ENCODE measurements at places on chromosomes 13 and 19. TPM values are rescaled to one million over a fixed set of nuclear protein-coding genes. Genes with fewer than 3 reads are reported as not detected.

DNA sequence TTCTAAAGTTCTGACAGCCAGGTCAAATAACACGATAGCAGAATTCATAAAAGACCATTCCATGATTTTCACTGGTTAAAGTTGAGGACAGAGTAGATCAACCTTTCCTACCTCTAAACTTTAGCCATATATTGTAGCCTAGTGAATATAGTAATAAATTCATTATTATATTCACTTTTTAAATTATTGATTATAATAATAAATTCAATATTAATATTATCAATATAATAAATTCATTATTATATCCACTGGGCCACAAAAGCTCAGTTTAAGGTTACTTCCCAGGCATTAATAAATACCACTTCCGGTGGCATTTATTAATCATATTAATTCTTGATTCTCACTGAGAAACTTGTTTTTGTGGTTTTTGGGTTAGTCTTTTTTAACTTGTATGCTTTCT lies 85.7 kb upstream of the GPC6 start:
- H3K27ac ChIP-seq: no peak overlapping the region
- H3K4me3 ChIP-seq: no peak overlapping the region
- no peaks in the 10 kb centered on the region for H3K27me3 ChIP-seq
- no peaks in the 10 kb centered on the region for H3K4me1 ChIP-seq

DNA sequence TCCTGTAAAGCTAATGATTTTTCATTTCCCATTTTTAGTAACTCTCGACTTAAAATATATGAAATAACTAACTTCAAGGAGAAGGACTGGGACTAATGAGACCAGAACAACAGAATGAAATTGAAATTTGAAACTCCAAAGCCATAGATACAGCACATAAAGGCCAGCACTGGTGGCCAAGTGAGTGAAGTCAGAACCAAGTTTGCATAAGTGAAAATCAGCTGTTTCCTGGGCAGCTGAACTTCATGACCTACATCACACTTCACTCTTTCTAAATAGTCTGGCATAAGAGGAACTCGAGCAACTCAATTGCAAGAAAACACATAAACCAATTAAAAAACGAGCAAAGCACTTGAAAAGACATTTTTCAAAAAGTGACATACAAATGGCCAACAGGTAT lies 84.5 kb downstream of the DCLK1 start:
- H3K4me1 ChIP-seq: no peaks in the 10 kb centered on the region
- H3K4me3 ChIP-seq: no peak overlapping the region
- no peaks in the 10 kb centered on the region for H3K27me3 ChIP-seq
- DNase-seq: no peak
- no peak overlapping the region for H3K27ac ChIP-seq

The ZFP28 gene
- 6.4 TPM for total RNA-seq

The PPM1N gene
- 0.90 TPM for total RNA-seq

The DYRK1B gene
- total RNA-seq: 2.7 TPM

All from IMR-90 (cell line).